ENCODE measurements at places on chromosomes 7 and 10.

DNA sequence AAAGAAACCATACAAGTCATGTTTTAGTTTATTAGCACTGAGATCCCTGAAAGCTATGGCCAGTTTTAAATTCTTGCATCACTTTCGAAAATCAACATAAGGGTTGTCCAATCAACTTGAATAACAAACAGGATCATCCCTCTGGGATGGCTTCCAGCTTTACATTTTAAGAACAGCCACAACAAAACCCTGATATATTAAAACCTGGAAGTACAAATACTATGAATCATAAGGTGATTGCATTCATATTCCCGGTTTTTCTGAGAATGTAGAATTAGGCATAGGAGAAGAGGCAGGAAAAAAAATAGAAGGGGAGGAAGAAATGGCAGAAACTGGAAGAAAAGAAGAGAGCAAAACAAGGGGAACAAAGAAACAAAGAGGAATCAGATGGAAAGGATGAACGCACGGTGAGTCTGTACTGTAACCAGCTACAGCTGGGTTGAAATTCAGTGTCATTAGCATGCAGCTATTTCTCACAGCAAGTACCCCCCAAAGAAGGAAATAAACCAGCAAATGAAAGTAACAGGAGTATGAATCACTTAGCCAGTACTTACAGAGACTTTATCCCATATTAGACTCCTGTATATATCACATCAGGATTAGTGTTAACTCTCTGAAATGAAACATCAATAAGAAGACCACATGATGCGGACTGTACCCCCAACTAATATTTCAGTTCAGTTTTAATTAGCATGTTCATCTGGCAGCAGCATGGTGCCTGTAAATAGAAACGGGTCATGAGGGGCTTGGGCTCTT lies 301.3 kb downstream of the RNLS start:
- peak; percentile 60 for DNase-seq

DNA sequence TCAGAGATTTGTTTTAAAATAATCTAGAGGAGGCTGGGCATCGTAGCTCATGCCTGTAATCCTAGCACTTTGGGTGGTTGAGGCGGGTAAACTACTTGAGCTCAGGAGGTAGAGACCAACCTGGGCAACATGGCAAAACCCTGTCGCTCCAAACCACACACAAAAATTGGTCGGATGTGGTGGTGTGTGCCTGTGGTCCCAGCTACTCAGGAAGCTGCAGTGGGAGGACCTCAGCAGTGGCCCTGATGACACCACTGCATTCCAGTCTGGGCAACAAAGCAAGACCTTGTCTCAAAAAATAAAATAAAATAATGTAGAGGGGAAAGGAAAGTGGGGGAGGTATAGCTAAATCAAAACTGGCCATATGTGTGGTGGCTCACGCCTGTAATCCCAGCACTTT lies 13.9 kb upstream of the PPP3CB start:
- DNase-seq: no peak

GRCh38 chr10:43881657-43882056 lies 233.0 kb upstream of the ZNF32 start:
- DNase-seq: no peak

DNA sequence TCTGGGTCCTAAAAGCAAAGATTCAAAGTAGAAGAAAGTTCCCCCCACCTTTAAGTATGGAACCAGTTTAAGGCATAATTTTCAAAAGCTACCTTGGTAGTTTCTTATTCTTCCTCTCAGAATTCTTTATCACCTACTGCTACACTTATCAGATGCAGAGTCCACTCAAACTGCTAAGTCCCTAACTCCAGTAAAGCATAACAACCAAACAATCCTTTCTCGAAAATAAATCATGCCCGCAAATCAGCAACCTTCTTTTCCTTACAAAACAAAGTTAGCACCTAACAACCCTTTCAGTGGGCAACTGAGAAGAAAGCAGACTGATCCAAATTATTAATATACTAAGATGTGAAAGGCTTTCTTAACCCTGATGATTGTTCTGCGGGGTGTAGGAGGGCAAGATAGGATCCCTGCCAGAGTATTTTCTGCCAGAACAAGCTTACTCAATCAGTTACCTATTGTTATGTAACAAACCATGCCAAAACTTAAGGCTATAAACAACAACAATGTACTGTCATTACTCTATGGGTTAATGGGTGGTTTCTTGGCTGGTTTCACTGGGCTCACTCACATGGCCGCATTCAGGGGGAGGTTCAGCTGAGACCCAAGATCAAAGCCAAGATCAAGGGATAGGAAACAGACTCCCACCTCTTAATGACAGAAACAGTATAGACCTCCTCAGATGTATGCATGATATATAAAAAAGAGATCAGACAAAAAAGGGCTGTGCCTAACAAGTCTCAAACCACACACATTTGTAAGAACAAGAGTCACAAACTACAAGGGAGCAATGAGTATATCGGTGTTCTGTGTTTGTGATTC lies 42.0 kb downstream of the CCDC6 start:
- peak; percentile 20 for DNase-seq

- DNase-seq: no peak
These were observed 23.9 kb upstream of the ZNF273 start for GRCh38 chr7:64879086-64879730.

DNA sequence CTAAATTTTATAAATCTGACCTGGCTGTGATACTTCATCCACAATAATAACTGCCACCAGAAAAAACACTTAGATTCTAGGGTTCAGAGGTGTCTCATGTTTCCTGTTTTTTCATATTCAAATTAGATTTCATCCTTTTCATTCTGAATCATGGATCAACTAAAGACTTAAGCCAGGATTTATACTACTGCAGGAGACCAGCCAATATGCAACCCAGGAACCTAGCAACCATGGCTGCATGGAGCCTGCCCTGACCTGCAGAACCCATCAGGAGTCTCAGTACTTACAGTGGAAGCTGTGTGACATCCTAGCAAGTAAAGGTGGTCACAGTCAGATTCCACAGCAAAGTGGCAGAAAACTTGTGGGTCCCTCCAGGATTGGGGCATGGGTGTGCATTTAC lies 40.5 kb upstream of the RNF148 start:
- no peak for DNase-seq

DNA sequence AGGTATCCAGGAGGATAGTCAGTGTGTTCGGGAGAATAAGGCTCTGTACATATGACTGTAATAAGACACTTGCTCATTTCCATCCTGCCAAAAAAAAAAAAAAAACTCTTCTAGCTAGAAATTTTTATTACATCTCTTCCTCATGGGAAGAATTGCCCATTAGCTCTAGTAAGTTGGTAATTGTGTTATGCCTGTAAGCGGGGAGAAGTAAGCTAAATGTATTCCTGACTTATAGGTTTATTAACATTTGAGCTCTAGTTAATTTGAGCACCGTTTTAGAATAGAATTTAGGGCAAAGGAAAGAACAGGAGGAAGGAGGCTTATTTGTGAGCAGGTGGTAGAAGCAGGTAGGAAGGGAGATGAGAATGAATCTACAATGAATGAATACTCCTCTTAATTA lies 1210.6 kb downstream of the SORCS1 start:
- DNase-seq: no peak

GRCh38 chr10:65423043-65423442 lies 1502.8 kb upstream of the LRRTM3 start:
- no peak for DNase-seq

- DNase-seq: no peak
These were observed 643.1 kb upstream of the SEMA3D start for GRCh38 chr7:85829817-85830432.

GRCh38 chr10:23324351-23324750 lies 20.2 kb downstream of the C10orf67 start:
- DNase-seq: no peak

DNA sequence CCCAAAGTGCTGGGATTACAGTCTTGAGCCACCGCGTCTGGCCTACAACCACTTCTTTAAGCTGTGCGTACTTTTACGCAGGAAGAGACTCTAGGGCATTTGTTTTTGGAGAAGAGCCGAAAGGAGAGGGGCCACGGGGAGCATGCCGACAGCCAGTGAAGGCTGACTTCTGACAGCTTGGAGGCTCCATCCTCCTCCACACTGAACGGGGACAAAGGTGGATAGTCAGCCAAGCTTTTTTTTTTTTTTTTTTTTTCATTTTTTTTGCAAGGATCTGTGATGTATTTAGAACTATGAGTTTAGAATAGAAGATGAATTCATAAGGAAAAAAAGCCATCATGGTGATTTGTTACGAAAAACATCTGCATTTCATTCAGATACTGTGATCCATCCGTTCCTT lies 221.7 kb downstream of the ARHGAP21 start:
- DNase-seq: no peak

GRCh38 chr7:1228545-1229201 lies 4.0 kb upstream of the UNCX start:
- DNase-seq: no peak

- DNase-seq: no peak
These were observed 517.0 kb downstream of the INHBA start for GRCh38 chr7:41185851-41186250.

DNA sequence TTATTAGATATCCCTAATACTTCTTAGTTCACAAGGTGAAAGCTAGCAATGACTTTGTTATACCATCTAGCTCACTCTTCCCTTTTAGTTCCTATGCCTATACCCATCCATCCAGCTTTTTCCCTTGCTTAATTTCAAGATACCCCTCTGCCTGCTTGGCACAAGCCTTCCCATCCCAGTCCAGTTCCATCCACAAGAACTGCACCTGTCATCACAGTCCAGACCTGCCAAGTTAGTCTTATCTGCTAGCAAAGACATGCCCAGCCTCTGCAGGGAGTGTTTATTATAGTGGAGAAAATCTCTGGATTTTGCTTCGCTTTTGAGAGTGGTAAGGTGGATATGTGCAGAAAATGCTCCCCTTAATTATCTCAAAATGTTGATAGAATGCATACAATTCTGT lies 158.2 kb downstream of the ST7 start:
- no peak for DNase-seq

- peak; percentile 34 for DNase-seq
These were observed 631 bp downstream of the OTUD1 start for GRCh38 chr10:23439452-23439960.

DNA sequence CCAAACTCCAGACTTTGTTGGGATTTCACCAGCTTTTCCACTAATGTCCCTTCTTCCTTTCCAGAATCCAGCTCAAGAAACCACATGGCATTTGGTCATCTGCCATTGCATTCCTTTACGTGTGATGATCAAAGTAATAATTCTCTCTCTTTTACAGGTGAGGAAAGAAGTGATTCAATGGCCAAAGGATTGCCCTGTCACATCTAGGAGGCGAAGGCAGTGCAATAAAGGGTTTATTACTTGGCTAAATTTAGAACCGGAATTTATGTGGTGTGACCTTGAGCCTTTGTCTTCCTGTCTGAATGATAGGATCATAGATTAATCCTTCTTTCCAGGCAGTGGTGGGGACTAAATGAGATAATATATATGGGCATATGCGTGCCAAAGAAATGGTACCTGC lies 58.3 kb upstream of the COBL start:
- no peak for DNase-seq

GRCh38 chr7:100641463-100641859 lies at the start of gene TFR2:
TSS of gene TFR2 (minus strand) at chr7:100641552. CDS start at chr7:100641509, 43 bp downstream.
- DNase-seq: no peak

GRCh38 chr7:132138817-132139216 lies 437.5 kb downstream of the PLXNA4 start:
- peak; percentile 20 for DNase-seq

DNA sequence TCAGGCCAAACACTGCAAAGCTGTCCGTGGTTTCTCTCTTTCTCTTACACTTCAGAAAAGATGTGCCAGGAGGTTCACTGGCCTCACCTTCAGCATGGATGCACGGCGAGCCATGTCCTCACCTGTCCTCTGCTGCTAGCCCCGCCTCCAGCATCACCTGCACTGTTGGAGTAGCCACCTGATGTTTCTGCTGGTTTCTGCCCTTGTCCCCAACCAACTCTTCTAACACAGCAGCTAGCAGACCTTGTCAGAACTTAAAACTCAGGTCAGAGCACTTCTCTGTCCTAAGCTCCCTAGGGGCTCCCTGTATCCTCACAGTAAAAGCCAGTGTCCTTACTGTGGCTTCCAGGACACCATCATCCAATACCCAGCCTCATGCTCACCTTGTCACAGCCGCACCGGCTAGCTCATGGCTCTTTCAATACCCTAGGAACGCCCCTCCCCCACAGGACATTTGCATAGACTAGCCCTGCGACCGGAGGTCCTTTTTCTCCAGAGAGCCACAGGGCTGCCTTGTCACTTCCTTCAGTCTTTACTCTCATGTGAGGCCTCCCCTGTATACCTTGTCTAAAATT lies 15.2 kb downstream of the PALD1 start:
- no peak for DNase-seq

- DNase-seq: no peak
These were observed 15.1 kb downstream of the CNTNAP2 start for GRCh38 chr7:146131701-146132100.

- no peak for DNase-seq
These were observed 228.5 kb downstream of the POLR1F start for GRCh38 chr7:19480383-19480782.

DNA sequence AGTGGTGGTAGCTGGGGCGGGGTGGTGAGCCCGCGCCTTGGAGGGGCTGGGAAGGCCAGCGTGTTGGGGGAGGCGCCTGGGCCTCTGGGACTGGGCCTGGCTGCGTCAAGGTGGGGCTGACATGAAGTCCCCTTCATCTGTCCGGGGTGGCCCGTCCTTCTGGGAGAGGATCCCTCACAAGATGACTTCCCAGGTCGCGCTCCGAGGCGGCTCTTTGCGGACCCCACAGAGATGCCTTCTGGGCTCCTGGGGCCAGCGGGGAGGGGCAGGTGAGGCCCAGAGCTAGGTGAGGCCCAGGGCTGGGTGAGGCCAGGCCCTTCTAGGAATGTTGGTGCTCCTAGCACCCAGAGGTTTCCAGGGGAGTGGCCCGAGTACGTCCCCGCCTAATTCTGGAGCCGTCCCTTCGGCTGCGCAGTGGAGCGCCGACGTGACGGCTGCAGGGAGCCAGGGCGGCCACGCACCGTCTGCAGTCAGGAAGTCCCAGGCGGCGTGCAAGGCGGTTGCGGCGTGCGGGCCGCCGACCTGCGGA lies 58.2 kb upstream of the NUPR2 start:
- no peak for DNase-seq

GRCh38 chr10:111988646-111989045 lies 194.9 kb downstream of the GPAM start:
- DNase-seq: no peak

- no peak for DNase-seq
These were observed 356.8 kb downstream of the CCSER2 start for GRCh38 chr10:84685047-84685660.

DNA sequence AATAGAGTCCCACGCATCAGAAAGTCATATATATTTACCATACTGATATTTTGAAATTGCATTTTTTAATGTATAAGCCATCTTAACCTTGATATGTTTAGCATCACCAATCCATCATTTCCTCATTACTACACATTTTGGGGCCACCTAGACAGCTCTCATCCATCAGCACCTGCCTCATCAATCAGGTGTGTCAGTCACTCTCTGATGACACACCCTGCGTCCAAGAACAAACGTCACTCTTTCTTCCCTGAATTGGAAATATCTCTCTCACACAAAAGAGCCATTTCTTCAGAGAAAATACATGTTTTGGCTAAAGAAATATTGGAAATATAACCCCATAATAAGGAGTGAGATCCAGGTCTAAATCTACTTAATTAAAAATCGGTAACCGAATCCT lies 38.9 kb upstream of the RSU1 start:
- DNase-seq: peak; percentile 53

- no peak for DNase-seq
These were observed 1.7 kb upstream of the MOGAT3 start for GRCh38 chr7:101202603-101202918.

- DNase-seq: peak; percentile 60
These were observed 374.8 kb upstream of the AKR1E2 start for GRCh38 chr10:4450981-4451908.
